ENCODE measurements at places on chromosomes 4 and X.

- DNase-seq = no peak
Observed at GRCh38 chr4:108360754-108361445, 192.2 kb upstream of the LEF1 start.

GRCh38 chrX:12814420-12814819, 23.2 kb downstream of the PRPS2 start:
- DNase-seq = peak; percentile 54

DNA sequence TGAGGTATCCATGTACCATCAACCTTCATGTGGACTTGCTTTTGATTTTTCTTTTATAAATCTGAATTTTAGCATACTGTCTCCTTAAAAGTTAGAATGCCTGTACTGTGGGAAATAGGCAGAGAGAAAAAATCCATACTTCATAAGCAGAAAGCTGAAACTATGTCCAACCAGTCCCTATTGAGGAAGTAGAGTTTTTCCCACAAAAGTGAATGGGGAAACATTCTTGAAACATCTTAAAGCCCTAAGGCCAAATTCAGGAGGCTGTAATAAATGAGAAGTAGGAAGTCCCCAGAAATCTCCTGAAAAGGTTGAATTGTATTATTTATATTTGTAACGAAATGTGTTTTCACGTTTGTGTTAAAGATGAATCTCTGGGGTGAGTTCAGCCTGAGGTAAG, 56.3 kb downstream of the ENOX2 start:
- DNase-seq = no peak

DNA sequence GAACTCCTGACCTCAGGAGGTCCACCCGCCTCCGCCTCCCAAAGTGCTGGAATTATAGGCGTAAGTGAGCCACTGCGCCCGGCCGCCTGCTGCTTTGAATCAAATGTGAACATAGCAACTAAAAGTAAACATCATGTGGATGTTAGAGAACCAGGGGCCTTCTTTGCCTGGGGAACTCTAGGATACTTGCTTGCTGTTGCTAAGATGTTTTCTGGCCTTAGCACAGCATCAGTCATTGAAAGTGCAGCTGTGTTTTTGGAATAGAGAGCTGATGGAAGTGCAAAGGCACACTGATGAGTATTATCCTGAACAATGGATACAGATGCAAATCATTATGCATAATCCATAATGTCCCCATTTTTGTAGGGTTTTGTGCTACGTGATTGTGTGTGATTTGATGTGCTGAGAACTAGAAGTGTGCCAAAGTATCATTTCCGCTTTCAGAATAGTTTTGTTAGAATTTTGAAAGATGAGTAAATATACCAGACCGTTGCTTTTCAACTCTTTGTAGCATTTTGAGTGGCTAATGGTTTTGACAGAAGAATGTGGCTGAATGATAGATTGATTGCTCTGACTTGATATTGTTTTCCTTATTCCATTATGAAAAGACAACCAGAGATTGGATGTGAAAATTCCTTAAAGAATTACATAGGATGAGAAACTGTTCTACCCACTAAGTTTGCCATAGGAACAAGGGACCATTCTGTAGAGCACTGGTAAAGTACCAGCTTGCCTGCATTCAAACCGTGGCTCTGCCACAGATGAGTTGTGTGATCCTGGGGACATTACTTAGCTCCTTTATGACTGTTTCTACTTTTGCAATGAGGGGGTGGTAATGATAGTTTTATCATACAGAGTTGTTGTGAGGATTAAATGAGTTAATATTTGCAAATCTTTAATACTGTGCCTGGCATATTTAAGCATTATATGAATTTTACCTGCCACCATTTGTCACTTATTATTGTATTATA, 74.7 kb downstream of the REPS2 start:
- no peak for DNase-seq

Measured in ACHN (cell line).